ENCODE measurements at places on chromosomes 6 and 20.
A peak's percentile ranks its signal among the peaks of the same experiment; 100 is the strongest.

DNA sequence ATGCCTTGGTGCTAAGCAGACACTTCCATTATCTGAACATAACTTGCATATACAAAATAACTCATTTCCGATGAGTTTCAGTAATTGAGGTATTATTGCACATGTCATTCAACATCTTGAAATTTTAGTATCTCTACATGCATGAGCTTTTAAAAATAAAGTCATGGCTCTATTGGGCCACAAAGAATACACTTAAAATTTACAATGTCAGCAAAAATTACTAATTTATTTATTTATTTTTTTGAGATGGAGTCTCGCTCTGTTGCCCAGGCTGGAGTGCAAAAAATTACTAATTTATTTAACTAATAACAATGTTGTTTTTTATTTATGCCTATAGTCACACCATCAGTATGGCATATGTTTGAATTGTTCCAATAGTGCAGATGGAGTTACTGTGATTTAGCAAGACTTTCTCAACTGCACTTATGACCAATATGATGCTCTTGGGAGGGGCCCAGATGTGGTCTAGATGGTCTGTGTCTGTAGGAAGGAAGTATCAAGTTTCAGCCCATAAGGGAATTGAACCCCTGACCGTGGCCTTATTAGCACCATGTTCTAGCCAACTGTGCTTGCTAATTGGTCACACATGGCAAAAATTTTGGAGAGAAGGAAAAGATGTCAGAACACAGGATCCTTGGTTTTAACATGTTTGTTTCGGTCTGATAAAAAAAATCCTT lies 370.7 kb upstream of the TSHZ2 start:
- no peak for DNase-seq

DNA sequence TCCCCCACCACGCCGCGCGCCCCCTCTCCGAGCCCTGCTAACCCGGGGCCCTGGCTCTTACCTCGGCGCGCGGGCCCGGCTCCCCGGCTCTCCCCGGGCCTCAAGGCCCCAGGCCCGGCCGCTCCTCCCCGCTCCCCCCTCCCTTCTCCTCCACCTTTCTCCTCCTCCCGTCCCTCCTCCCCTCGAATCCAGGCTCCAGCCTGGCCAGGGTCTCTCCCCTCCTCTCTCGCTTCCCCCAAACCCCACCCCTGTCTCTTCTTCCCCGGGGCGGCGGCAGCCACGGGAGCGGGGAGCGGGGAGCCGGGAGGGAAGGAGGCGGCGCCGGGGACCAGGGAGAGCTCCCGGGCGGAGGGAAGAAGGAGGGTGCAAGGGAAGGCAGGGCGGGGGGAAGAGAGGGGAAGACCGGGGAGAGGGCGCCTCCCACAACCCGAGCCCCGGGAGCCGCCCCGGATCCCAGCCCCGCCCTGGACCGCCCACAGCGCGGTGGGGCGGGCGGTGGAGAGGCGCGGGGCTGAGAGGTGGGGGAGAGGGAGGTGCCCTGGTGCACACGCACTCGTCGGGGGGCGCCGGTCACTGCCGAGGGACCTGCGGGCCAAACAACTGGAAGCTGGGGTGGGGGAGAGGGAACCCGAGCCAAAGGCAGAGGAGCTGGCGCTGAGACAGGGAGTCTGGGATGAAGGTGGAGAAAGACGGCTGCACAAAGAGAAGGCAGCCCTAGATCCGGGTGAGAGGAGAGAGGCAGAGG lies at the start of gene GABBR1:
GABBR1 (minus strand) TSS at position 395 of the 745 bp plus-strand sequence. CDS start 798 bp downstream, outside the sequence.
- peak; percentile 77 for DNase-seq

- DNase-seq: no peak
These were observed 149.8 kb downstream of the ZDHHC14 start for GRCh38 chr6:157530724-157531168.

GRCh38 chr6:43876602-43877001 lies 106.6 kb downstream of the VEGFA start:
- DNase-seq: no peak

- peak; percentile 64 for DNase-seq
These were observed 9.3 kb downstream of the HLA-DOA start for GRCh38 chr6:33000055-33000454.

DNA sequence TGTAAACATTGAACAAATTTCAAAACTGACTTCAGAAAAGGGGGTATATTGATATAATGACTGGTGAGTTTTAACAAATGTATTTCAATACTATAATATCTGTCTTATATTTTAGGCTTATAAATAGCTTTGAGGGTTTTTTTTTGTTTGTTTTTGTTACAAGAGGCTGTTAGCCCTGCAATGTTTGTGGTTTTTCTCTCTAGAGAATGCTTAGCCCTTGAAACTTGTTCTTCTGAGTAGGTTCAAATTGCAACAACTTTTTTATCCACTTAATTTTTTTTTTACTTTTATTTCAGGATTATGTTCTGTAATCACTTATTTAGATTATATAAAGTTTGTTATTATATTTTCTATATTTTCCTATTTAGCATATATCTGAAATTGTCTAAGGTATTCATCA lies 333.2 kb downstream of the RIMS1 start:
- DNase-seq: no peak

DNA sequence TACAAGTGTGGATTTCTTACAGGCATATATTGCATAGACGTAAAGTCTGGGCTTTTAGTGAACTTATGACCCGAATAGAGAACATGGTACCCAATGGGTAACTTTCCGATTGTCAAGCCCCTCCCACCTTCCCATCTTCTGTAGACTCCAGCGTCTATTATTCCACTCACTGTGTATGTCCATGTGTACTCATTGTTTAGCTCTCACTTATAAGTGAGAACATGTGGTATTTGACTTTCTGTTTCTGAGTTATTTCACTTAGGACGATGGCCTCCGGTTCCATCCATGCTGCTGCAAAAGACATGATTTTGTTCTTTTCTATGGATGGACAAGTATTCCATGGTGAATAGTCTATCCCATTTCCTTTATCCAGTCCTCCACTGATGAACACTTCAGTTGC lies 306.4 kb downstream of the CD83 start:
- DNase-seq: no peak

- no peak for DNase-seq
These were observed 1.5 kb upstream of the TMEM200A start for GRCh38 chr6:130364224-130364780.

DNA sequence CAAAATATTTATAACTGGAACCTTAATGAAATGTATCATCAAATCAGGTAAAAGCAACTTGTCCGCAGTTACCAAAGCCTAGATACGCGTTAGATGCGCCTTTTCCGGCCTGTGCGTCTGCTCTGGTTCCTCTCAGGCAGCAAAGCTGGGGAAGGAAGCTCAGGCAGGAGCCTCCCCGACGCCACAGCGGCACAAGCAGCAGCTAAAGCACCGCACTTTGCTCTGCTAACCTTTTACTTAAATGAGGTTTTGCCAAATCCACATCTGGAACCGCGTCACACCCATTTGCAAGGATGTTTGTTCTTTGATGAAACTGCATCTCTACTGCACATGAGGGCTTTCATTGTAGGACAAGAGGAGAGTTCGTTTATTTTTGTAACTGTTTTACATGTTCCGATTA lies 36.8 kb downstream of the THBS2 start:
- no peak for DNase-seq

DNA sequence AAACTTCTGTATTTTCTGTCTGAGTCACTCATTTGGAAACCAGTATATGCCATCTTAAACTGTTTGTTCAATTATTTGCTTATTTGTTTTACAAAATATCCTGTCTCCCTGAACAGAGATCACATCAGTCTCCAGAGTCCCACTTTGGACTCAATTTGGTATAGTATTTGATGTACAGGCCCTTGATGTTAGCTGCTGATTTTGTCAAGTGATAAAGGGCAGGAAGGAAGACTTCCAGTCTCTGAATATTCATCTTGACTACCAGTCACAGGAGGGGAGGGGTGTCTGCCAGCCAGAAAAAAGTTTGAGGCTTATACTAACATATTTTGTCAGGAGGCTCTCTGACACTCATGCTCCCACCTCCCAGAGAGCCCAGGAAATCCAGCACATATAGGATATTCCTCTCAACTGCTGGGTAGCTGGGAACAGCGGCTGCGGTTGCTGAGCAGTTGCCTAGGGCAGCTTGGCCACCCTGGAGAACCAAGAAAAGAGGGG lies 376.8 kb upstream of the RUNX2 start:
- DNase-seq: no peak

- DNase-seq: no peak
These were observed 121.0 kb upstream of the SPACA1 start for GRCh38 chr6:87926687-87927086.

GRCh38 chr20:51660672-51661608 lies 107.2 kb downstream of the ATP9A start:
- DNase-seq: peak; percentile 100

DNA sequence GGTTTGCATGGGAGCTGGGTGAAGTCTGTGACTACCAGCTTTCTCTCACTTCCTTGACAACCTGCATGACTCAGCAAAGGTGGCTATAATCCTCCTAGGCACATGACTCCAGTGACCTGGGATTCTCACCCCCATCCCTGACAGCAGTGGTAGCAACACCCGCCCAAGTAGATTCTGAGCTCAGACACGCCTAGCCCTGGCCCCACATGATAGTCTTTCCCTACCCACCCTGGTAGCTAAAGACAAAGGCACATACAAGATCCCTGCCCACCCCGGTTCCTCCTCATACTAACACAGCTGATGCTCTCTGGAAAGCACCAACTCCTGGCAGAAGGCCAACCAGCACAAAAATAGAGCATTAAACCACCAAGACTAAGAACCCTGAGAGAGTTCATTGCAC lies 25.9 kb upstream of the CRISP1 start:
- DNase-seq: no peak

DNA sequence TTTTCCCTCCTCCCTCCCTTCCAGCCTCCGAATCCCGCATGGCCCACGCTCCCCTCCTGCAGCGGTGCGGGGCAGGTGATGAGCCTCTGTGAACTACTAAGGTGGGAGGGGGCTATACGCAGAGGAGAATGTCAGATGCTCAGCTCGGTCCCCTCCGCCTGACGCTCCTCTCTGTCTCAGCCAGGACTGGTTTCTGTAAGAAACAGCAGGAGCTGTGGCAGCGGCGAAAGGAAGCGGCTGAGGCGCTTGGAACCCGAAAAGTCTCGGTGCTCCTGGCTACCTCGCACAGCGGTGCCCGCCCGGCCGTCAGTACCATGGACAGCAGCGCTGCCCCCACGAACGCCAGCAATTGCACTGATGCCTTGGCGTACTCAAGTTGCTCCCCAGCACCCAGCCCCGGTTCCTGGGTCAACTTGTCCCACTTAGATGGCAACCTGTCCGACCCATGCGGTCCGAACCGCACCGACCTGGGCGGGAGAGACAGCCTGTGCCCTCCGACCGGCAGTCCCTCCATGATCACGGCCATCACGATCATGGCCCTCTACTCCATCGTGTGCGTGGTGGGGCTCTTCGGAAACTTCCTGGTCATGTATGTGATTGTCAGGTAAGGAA lies at the start of gene OPRM1:
OPRM1 (plus strand) TSS at position 10 of the 612 bp plus-strand sequence; CDS start at position 315, 305 bp downstream.
- no peak for DNase-seq

- peak; percentile 46 for DNase-seq
These were observed 804 bp downstream of the ELOVL5 start for GRCh38 chr6:53347921-53348370.

- DNase-seq: peak; percentile 51
These were observed 394.2 kb downstream of the BMP2 start for GRCh38 chr20:7161690-7162089.

DNA sequence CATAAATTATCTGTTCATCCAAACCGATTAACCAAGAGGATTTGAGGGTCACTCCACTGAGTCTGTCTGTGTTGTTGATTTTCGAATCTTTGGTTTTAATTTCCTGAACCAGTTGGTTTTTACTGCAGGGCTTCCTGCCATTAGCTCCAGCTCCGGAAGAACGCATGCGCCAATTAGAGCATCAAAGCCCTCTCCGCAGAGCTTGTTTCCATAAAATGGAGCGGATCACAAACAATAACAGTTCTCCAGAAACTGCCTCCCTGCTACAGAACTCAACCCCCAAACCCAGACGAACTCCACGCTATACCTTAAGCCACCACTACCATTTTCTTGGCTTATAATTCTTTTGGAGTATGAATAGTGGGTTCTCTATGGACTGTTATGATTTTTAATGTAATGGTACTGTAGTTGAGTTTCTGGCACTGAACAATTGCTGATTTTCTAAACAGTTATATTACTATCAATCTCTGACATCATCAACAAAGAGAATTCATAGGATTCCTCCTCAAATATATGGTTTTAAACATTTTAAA lies 13.8 kb downstream of the TFAP2A start:
- DNase-seq: no peak

DNA sequence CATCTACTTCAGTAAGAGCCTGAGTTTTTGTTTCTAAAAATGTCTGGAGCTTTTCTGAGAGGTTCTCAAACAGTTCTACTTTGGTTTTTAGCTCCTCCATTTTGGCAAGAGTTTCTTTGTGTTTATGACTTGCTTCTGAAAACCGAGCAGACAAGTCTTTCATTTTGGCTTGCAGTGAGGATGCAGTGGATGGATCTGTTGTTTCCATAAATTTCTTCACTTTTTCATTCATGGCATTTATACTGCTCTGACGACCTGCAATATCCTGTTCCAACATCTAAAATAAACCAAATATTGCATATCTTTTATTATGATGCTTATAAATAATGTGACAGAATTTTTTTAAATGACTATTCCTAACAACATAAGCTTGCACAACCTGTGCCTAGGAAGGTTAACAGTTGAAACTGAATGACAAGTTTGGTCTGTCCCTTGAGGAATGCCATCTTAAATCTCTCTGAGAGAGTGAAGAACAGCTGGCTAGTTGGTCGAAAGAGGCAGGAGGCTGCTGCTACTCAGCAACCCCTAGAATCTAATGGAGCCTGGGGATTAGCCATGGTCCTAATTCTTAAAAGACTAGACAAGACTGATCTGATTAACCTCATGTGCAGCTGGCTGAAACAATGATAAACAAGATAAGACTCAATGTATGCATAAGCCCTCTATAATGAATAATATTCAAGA lies 69.8 kb downstream of the DST start:
- no peak for DNase-seq

All from PC-3 (cell line).